Naive thymus-derived CD4-positive, alpha-beta T cell (primary cell): ENCODE measurements at places on chromosomes 6 and 20. TPM values are rescaled to one million over a fixed set of nuclear protein-coding genes. Genes with fewer than 3 reads are reported as not detected.

- H3K27me3 ChIP-seq = no peaks in the 10 kb centered on the region
- H3K4me3 ChIP-seq = no peak overlapping the region
- no peaks in the 10 kb centered on the region for H3K4me1 ChIP-seq
- no peak overlapping the region for H3K27ac ChIP-seq
- no peak for DNase-seq
Observed at GRCh38 chr6:85360794-85361642, 88.9 kb upstream of the NT5E start.

DNA sequence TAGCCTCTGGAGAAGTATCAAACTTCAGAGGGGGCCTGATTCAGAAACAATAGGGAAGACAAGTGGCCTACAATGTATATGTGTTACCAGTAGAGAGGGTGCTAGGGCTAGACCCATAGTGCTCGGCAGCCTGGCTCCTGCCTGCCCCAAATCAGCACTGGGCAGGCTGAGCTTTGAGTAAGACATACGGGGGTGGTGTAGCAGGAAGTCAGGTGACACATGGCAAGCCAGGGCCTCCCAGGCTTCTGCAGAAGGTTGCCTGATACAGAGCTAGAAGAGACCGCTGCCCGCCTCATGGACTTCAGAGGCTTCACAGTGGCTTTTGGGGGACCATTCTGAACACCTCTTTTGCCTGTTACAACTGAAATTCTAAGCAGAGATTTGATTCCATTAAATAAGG is 43.4 kb downstream of the RALY start:
- no peak overlapping the region for H3K4me3 ChIP-seq
- H3K27me3 ChIP-seq = no peaks in the 10 kb centered on the region
- H3K27ac ChIP-seq = no peak overlapping the region
- H3K4me1 ChIP-seq = peaks cover 12% of the 10 kb centered on the region
- peaks cover 23% of the 10 kb centered on the region for H3K36me3 ChIP-seq
- peak; percentile 43 for DNase-seq

DNA sequence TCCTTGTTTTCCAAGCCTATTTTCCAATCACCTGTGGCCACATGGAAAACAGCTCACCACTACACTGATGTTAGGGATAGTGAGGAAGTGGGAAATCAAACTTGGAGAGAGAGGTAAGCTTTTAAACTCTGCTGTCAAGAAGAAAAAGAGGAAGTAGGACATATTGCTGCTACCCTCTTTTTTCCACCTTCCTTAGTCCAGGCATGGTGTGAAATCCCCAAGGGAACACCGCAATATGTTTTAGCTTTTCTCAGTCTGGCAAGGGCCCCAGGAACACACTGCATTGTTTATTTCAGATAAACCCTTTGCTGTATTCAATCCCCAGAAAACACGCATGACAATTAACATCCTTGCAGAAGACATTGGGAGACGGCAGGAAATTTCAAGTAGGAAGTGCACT is 61.3 kb downstream of the HS3ST5 start:
- H3K4me3 ChIP-seq = no peak overlapping the region
- H3K4me1 ChIP-seq = no peaks in the 10 kb centered on the region
- H3K36me3 ChIP-seq = no peaks in the 10 kb centered on the region
- no peak for DNase-seq
- no peak overlapping the region for H3K27ac ChIP-seq

DNA sequence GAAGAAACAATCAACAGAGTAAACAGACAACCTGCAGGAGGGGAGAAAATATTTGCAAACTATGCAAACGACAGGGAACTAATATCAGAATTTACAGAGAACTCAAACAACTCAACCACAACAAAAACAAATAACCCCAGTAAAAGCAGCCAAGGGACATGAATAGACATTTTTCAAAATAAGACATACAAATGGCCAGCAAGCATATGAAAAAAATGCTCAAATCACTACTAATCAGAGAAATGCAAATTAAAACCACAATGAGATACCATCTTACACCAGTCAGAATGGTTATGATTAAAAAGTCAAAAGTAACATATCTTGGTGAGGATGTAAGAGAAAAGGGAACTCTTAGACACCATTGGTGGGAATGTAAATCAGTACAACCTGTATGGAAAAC is 215.0 kb downstream of the THBS2 start:
- DNase-seq = no peak
- H3K36me3 ChIP-seq = no peaks in the 10 kb centered on the region
- no peaks in the 10 kb centered on the region for H3K27me3 ChIP-seq
- H3K4me1 ChIP-seq = no peaks in the 10 kb centered on the region
- no peak overlapping the region for H3K4me3 ChIP-seq

Gene RAET1L
- not detected in 2 replicates for total RNA-seq

Gene MMP24
- not detected for total RNA-seq
